ENCODE measurements at places on chromosomes 3 and 15.

DNA sequence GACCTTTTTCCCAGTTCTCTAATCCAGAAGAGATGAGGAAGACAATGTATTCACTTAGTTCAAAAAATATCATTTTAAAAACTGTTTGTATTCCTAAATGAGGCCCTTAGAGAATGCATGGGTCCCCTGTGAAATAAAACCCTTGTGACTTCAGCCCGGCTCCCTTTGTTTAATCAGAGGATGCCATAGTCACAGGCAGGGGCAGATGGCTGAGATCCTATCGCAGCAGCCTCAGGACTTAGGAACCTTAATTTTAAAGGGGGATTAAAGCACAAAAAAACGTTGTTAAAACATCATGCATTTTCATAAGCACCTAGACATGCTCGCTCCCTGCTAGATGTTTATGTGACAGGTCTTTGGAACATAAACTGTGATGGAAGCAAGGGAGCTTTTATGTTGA lies 176.6 kb downstream of the IL20RB start:
- no peak for DNase-seq

GRCh38 chr15:82580713-82581112 lies 40.5 kb upstream of the RPS17 start:
- DNase-seq = no peak

DNA sequence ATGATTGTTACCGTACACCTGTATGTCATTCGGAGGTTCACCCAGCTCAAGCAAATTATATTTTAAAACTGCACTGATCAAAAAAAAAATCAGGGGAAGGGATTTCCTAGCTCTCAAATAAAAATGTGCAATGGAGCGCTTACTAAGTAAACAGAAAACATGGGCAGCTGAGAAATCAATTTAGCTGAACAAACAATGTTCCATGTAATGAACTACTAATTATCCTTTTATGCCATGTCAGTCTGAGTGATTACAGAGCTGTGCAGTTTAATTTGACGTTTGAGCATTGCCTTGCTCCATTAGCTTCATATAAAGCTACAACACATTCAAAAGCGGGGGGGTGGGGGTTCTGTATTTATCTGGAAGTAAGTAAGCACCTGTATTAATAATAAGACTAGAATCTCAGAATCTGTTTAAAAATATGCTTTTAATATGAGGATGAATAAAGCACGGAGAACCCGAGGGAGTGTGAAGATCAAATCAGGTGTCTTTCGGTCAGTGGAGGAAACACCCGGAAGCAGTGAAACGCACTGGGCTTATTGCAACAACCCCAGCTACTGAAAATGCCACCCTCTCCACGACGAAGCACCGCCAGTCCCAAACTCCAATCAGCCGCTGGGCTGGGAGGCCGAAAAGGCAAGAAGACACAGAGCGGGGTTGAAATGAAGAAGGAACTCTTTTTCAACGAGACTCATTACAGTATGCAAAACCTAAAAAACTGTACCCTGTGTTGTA lies 196.5 kb upstream of the ATP11B start:
- DNase-seq = no peak

- no peak for DNase-seq
Measured at GRCh38 chr3:1374471-1374870, 281.6 kb downstream of the CNTN6 start.

GRCh38 chr15:94119923-94120775 lies 111.2 kb upstream of the MCTP2 start:
- DNase-seq = peak; percentile 38

GRCh38 chr15:93870583-93870982 lies 360.8 kb upstream of the MCTP2 start:
- DNase-seq = no peak

GRCh38 chr3:177089110-177089509 lies 108.2 kb downstream of the TBL1XR1 start:
- DNase-seq = no peak

- peak; percentile 57 for DNase-seq
Measured at GRCh38 chr3:71581457-71582035, 2.0 kb downstream of the FOXP1 start.

DNA sequence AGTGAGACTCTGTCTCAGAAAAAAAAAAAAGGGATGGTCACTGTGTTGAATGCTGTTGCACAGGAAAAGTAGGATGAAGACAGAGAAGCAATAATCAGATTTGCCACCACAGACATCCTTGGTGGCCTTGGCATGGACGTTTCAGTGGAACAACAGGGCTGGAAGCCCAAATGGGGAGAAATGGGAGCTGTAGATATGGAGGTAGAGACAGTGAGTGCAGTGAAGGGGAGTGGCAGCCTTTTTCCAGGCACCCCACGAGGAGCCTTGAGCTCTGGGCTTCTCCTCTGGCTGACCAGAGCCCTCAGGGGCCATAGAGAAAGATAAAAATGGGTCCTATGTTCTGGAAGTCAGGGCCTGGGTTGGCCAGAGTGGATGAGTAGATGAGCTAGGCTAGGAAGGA lies 12.3 kb upstream of the DOCK3 start:
- no peak for DNase-seq

DNA sequence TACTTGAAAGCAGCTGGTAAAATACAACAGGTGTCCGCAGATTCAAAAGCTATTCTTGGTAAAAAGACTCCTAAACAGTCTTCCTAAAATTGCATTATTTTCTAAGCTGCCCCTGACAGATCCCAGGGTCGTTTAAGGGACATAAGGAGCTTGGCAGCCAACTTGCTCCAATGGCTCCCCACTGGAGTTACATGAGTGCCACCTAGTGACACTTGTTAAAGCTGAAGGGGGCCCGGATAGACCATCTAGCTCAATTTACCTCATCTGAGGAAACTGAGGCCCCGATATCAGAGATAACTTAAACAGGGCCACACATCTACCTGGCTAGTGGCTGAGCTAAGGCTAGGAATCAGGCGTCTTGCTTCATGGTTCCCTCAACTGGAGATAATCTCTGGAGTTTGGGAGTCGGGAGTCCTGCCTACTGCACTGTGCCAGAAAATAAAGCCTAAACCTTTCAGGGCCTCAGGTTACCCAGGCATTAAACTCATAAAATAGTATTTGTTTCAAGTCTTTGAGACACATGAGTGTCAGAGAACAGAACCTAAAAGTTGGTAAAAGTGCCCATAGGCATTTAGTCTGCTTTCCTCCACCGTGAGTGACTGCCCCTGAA lies 6.5 kb upstream of the TBC1D23 start:
- DNase-seq = no peak

Measured in T-helper 2 cell (primary cell).